ENCODE measurements at places on chromosomes 1 and 21.

GRCh38 chr1:44792736-44793502 is 4.9 kb upstream of the BEST4 start:
- DNase-seq: no peak

DNA sequence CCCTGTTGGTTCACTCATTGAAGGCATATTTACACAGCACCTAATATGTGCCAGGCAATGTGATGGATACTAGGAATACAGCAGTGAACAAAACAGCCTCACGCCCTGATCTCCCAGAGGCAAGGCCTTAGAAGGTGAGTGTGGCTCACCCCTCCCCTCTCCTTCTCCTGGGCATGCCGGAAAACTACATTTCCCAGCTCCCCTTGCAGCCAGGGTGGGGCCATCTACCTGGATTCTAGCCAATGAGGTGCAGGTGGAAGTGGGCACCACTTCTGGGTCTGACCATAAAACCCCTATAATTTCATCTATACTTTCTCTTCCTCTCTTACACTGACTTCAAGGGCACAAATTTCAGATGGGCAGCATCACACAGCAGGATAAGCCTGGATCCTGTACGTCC is 63.8 kb downstream of the FBXO2 start:
- DNase-seq: no peak

- DNase-seq: no peak
Measured at GRCh38 chr1:114446198-114446597, 64.8 kb downstream of the TRIM33 start.

DNA sequence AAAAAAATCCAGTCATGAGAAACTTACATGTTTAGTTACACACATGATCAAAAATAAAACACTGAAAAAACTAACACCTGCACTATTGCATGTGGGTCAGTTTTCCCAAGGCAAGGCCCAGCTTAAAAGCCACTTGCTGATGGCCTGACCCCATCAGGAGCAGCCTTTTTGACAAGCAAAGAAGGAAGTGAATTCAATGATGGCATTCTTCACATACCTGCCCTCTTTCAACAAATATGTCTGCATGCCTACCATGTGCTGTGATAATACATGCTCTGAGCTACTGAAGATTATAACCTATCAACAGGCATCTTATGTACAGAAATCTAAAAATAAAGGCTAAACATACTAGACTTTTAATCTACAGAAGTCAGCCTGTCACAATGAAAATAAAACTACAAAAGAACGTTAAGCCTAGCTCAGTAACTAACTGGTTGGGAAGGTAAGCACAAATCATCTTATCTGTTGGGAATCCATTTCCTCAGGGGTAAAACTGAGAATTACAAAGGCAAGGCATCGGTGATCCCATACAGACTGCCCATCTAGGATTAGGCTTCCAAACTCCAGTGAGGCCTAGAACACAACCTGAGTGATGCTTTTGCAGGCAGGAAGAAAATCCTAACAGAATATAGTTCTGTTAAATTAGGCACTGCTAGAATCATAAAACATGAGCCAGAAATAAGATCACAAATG is 14.5 kb downstream of the SORT1 start:
- no peak for DNase-seq

GRCh38 chr1:231836227-231836893 is 209.8 kb downstream of the DISC1 start:
- DNase-seq: no peak

DNA sequence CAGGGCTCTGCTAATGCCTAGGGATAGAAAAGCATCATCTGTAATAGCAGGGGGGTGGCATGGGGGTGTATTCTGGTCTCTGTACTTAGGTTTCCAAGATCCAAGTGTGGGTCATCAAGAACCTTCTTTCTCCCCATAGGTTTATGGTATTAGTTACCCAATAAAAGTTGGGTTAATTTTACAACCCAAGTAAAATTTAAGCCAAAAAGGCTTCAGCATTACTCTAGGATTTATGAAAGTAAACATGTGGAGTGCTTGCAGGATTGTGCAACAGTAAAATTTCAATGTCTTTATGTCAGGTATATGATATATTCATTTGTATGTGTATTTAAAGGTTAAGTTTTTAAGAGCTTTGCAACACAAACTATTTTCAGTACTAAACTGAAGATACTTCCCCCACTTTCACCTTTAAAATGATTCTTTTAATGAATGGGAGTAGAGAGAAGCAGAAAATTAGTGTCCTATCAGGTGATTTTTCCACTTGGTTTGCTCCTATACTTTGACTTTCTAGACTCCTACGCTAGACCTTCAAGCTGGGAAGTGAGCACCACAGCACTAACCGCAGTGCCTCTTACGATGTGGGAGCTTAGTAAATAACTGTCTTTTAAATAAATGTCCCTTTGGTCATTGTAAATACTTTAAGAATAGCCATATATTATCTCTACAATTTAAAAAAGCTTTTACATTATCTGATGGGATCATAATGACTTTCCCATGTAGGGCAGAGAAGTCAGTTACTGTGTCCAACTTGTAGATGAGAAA is 67.8 kb upstream of the UBE2U start:
- no peak for DNase-seq

GRCh38 chr1:67377253-67377652 is 52.9 kb downstream of the SERBP1 start:
- no peak for DNase-seq

DNA sequence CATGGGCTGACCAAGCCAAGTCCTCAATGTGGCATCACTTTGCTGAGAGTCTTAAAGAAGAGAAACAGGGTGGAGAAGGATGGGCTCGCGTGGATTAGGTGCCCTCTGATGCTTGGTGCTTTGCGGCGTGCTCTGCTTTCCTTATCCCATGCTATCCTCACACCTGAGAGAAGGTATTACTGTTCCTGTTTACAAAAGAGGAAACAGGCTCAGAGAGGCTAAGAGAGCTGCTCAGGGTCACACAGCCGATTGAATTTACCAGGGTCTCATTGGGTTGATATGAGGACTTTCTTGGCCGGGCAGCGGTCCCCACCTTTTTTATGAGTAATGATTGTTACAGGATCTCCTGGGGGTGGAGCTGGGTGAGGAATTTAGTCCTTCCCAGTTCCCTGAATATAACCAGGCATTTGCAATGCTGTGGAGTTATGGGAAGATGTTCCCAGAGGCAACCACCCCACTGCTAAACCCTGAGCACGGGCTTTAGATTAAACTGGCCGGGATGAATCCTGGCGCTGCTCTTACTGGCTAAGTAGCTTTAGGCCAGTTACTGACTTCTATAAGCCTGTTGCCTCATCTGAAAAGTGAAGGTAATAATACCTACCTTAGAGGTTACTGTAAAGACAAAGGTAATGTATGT is 4.5 kb downstream of the ASCL5 start:
- DNase-seq: no peak

- DNase-seq: no peak
Measured at GRCh38 chr1:55235722-55236121, 20.6 kb upstream of the USP24 start.

GRCh38 chr1:210364479-210364878 is 35.8 kb downstream of the HHAT start:
- DNase-seq: no peak

GRCh38 chr1:183711741-183712361 is 58.7 kb upstream of the APOBEC4 start:
- DNase-seq: no peak

DNA sequence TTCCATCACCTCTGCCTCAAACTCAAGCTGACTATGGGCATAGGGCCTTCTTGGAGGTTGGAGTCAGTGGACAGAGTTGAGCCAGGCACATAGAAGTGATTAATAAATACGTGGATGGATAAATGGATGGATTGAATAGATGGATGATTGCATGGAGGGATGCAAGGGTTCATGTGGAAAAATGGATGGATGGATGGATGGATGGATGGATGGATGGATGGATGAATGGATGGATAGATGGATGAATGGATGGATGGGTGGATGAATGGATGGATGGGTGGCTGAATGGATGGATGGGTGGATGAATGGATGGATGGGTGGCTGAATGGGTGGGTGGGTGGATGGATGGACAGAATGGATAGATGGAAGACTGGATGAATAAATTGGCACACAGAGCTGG is 40.1 kb upstream of the ZBTB40 start:
- no peak for DNase-seq

GRCh38 chr1:209937996-209938959 is at the start of gene SYT14:
Gene SYT14, plus strand, starts transcription at chr1:209938217. Its CDS starts 48 bp downstream, at chr1:209938265.
- DNase-seq: no peak
